ENCODE measurements at places on chromosomes 16 and 17.

DNA sequence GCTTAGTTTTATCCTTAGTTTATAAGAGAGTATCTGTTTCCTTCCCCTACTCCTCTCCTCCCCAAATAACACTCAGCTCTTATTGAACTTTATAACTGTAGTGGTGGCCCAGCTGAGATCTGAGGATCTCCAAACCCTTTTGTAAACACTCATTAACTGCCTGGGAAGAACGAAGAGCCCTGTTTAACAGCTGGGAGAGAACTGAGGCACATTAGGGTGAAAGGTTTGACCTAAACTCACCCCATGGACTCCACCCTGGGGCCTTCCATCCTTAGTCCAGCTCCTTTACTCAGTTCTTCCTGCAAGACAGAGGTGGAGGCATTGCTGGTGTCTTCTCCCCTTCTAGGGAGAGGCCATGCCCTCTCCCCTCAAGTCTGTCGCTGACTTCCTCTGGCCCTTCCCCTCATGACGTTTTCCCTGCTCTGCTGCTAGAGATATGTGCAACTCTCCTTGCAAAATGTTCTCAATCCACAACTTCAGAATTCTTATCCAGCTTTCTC is 1.2 kb upstream of the RARA start:
- DNase-seq, result no peak

DNA sequence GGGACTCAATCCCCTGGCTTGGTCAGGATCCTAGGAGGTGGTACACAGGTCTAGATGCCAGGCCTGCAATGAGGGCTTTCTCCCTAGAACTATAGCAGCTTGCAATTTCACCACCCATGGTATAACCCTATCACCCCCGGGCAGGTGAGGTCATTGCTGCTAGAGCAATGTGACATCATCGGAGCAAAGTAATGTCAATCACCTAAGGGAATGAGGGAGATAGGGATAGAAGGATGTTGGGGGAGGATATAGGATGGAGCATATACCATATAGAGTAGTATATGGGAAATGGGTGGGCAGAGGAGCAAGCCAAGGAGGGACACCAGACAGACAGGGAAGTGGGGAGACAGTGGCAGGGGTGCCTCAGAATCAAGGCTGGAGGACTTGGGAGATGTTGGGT is 3.3 kb downstream of the KCNH4 start:
- DNase-seq, result no peak

DNA sequence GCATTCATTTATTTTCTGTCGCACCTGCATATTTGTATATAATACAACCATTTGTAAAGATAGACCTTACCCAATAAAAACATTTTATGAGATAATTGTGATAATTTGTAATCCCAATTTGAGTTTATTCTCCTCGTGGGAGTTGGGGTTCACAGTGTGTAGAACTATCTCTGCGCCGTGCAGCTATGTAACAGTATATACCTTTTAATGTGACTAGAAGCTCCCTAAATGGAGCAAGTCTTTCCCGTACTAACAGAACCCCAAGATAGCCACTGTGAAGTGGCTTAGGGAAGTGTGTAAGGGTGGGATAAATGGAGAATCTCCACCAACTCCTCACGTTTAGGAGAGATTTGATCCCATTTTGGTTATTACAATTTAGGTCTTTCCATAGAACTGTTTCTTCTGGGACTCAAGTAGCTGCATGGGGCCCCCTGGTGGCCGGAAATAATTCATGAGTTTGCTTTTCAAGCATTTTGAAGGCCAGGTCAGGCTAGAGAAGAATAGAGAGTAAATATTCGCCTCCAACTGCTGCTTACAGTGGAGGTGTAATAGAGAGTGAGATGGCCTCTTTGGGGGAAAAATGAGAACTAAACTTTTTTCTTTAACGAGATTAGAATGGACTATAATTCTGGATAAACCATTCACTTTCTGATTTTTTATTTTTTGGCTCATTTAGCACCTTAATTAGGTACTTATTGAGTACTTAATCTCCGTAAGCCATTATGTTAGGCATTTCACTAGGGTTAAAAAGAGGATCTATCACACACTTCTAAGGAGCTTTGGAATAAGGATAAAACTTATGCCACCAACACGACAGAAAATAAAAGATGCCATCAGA is 4.5 kb downstream of the TMEM100 start:
- DNase-seq, result no peak

- DNase-seq, result no peak
Measured at GRCh38 chr17:51590071-51590656, 329.8 kb downstream of the UTP18 start.

GRCh38 chr16:57179215-57179828 is 6.5 kb downstream of the PSME3IP1 start:
- DNase-seq, result no peak

DNA sequence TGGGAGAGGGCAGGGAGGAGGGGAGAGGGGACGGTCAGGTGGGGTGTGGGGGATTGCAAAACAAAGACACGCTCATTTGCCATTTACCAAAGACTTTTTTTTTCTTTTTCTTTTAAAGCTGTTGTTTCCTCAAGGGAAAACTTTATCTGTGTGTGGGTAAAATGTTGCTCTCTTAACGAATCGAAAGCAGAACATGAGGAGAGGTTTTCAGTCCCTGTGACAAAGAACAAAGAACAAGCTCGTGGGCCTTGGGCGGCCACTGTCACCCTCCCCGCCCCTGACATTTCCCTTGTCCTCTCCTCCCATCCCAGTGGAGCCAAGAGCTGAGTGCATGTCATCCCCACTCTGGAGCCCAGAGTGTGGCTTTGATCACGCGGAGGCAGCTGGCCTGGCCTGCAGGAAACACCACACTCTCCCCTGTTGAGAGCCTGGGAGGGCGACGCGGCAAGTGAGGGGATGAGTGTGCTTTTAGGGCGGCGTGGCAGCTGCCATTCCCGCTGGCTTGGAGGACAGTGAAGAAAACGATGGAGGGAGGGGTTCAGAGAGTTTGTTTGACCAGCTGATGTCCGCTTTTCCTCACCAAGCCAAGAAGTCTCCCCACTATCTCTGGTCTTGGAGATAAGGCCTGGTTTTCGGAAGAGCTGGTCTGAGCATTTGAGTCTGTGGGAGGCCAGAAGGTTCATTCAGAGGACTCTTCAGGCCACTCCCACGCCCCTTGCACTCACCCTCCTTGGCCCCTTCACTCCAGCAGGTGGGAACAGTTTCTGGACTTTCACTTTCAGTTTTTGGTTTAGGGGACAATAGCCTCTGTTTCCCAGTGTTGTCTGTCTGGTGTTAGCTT is 11.4 kb downstream of the CCR7 start:
- no peak for DNase-seq

GRCh38 chr17:27106347-27106981 is 187.4 kb upstream of the WSB1 start:
- DNase-seq, result no peak

GRCh38 chr16:79712276-79712675 is 111.7 kb upstream of the MAF start:
- DNase-seq, result no peak

DNA sequence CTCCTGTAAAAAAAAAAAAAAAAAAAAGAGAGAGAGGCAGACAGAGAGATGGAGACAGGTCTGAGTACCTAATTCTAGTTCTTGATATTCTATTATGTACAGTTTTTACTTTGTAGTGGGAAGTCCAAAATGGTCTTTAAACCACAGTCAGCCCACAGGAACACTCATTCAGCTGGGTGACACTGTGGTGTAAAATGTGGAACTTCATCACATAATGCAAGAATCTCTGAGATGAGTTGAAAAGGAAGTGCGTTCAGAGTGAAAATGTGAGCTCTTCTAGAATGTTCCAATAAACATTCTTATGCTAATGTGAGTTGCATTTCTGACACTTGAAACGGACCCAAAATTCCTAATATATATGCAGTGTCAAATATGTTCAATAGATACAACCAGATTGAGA is 972.1 kb downstream of the CDH11 start:
- no peak for DNase-seq

DNA sequence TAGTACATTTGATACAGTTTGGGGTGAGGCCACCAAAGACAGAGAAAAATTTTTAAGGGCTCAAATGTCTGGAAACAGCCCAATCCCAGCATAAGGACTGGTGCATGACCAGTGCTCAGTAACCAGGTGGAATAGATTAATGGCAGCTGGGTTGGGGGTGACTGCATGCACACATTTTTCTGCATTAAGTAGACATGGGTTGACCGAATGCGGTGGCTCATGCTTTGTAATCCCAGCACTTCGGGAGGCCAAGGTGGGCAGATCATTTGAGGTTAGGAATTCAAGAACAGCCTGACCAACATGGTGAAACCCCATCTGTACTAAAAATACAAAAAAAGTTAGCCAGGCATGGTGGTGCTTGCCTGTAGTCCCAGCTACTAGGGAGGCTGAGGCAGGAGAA is 121.1 kb upstream of the HSBP1 start:
- DNase-seq, result no peak

- DNase-seq, result no peak
Measured at GRCh38 chr17:82648742-82649331, 593 bp upstream of the WDR45B start.

- DNase-seq, result no peak
Measured at GRCh38 chr17:75099881-75100595, 9.7 kb upstream of the ARMC7 start.

- no peak for DNase-seq
Measured at GRCh38 chr17:17088541-17089525, 46.6 kb downstream of the MPRIP start.

GRCh38 chr17:32546031-32546444 is 59.2 kb downstream of the CDK5R1 start:
- DNase-seq, result no peak

GRCh38 chr16:69378760-69379159 is 7.0 kb downstream of the TERF2 start:
- DNase-seq, result no peak

GRCh38 chr16:86072328-86073102 is 173.6 kb downstream of the IRF8 start:
- peak; percentile 33 for DNase-seq

GRCh38 chr16:50916040-50916439 is 174.2 kb downstream of the CYLD start:
- no peak for DNase-seq

- DNase-seq, result no peak
Measured at GRCh38 chr16:79400462-79401149, 199.9 kb downstream of the MAF start.

DNA sequence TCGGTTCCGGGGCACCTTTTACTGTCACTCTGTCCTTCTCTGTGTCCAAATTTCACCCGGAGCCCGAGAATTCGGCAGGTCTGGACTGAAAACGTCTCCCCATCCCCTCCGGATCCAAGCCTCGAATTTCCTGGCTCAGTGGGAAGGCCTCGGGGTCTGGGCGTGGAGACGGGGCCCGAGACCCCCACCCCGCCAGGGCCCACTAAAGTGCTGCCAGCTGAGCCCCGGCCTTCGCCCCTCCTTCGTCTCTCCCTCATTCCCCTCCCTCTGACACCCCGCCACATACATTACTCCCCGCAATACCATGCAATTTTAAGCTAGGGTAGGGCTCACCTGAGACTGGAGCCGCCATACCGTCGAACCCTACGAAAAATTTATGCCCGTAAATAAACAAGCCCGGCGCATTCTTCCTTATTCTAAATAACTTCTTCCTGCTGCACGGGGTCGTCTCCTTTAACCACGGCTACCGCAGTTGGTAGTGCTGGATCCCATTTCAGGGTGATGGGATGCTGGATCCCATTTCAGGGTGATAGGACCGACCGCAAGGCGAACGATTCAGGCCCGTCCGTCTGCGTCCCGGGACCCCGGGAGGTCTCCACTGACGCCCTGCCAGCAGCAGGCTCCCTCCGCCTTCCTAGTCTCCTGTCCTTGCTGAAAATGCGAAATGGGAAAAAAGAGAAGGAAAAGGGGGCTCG is 4.4 kb upstream of the OR1F1 start:
- no peak for DNase-seq

DNA sequence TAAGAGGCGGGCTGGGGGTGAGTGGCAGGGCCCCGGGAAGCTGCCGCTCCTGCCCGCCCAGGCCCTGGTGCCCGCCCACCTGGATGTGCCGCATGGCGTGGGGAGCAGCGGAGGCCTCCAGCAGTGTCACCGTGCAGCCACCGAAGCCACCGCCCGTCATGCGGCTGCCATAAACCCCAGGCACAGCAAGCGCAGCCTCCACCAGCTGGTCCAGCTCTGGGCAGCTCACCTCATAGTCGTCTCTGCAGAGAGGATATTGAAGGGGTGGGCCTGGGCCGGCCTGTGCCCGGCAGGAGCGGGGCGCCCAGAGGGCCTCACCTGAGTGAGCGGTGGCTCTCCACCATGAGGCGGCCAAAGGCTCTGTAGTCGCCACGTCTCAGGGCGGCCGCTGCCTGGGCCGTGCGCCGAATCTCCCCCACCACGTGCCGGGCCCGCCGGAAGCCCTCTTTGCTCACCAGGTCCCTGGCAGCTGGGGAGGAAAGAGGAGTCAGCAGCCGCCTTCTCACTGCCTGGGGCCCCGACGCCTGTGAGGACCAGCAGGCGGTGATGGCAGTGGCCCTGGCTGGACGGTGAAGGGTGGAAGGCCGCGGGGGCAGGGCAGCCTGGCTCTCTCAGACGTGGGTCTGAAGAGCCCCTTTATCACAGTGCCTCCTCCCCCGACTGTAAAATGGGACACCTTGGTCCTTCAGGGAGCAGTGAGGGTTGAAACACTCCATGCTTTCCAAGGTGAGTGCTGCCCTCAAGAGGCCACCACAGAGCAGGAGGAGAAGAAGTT is 6.7 kb downstream of the GALK1 start:
- DNase-seq, result no peak

DNA sequence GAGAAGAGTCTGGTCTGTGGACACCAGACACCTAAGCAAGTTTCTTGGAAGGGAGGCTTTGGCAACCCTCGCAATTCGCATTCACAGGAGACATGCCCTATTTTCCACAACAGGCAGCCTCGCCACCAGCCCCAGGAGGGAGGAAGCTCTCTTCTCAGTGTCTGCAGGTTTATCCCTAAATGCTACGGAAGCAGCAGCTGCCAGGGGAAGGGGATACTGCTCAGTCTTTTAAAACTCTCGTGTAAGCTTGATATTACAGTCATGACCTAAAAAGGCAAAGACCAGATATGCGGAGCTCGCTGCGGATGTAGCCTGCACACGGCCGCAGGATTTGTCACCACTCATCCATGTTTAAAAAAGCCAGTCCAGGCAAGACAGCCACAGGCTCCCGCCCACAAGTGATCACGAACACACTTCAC is 159.2 kb upstream of the RPH3AL start:
- no peak for DNase-seq

- no peak for DNase-seq
Measured at GRCh38 chr17:81298991-81299738, 4.1 kb upstream of the SLC38A10 start.

DNA sequence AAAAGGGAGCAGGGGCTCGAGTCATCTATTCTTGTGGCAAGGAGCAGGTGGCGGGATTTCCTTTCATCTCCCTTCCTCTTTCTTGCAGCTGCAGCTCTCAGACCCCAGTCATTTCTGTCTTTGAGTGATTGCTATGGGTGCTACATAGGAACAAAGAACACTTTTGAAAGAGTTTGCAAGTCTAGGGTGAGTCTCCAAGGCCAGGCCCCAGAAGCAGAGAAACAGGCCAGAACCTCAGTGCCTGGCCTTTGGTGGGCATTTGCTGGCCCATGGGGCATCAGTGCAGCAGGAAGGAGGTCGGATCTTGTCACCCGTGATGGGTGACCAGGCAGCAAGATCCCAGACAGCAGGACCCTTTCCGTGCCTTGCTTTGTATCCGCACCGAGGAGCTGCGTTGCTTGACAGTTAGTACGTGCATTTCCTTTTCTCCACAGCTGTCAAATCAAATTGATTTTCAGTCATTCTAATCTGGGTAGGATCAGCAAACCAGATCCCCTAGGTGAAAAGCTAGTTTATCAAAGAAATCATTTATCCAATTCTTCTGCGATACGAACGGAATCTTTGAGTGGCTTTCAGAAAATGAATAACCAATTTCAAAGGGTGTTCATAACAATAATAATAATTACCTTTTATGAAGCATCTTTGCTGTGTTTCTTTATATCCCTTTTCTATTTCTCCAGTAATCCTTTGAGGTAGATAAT is 244.6 kb upstream of the MAF start:
- DNase-seq, result no peak
